Activated naive CD4-positive, alpha-beta T cell (primary cell): ENCODE measurements at places on chromosomes 7 and 10.

- DNase-seq, result no peak
Observed at GRCh38 chr7:151420144-151420543, 10.3 kb upstream of the WDR86 start.

- DNase-seq, result no peak
Observed at GRCh38 chr7:10685040-10685439, 288.6 kb upstream of the PHF14 start.

GRCh38 chr10:111297351-111297848 is 220.6 kb downstream of the ADRA2A start:
- DNase-seq, result no peak

DNA sequence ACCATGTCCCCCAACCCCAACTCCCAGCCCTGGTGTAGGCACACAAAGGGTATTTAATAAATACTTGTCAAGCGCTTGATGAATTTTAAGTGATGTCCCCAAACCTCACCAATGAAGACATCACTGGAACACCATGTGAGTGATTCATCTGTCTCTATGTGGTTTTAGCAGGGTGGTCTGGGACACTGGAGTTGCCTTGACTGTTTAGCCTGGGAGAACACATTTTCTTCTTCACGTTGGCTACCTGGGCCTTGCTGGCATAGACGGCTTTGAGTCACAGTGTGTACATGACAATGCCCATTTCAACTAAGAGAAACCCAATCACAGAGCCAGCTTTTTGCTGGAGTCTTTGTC is 24.8 kb upstream of the SHH start:
- no peak for DNase-seq

DNA sequence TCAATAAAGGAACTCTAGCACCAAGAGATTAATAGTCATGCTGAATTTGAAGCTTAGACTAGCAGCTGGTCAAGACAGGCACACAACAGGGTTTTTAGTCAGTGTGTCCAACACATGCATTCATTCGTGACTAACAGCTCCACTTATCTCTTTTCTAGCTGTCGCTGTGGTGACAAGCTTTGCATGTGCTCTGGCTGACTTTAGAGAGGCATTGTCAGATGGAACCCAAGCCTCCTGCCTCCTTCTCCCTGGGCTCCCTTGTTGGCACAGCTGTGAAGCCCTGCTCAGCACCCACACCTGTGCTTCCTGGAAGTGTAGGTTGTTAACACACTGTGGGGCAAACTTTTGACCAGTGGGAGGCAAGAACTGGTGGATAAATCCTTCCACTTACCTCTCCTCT is 9.8 kb upstream of the AGK start:
- no peak for DNase-seq

- DNase-seq, result no peak
Observed at GRCh38 chr10:816958-817357, 114.5 kb downstream of the LARP4B start.

- no peak for DNase-seq
Observed at GRCh38 chr10:37821237-37821636, 36.2 kb downstream of the ZNF248 start.

DNA sequence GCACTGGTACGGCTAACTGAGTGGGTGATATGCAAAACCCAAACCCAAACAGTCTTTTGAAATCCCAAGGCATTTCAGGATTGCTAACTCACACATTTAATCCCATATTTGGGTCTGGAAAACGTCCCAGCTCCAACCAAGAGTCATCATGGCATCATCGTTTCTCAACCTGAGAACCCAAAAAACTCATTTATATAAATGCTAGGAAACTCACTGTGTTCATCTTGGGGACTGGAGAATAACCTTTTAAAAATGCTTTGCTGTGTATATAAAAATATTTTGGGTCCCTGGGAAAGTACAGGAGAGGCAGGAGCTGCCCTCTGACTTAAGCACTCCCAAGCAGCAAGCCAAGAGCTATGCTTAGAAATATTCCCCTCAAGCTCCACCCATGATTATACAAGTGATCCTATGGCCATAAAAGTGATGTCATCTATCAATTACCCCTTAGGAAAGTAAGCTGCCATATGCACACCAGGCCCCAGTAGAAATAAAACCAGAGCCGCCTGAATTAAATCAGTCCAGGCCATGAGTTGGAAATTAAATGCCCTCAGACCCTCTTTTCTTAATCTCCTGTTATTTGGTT is 352.1 kb downstream of the FRMD4A start:
- no peak for DNase-seq

DNA sequence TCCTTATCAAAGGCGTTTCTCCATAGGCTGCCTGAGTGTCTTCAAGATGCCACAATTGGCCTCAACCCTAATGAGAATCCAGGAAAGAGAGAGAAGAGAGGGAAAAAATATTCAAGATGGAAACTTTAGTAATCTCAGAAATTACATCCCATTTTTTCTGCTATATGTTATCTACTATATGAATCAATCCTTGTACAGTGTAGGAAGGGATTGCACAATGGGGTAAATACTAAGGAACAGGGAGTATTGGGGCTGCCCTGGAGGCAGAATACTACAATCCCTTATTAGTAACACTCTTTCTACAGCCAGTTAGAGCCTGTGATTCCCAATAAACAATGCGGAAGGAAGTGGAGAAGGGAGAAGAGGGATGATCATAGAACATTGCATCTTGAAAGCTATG is 27.9 kb downstream of the TFPI2 start:
- no peak for DNase-seq

DNA sequence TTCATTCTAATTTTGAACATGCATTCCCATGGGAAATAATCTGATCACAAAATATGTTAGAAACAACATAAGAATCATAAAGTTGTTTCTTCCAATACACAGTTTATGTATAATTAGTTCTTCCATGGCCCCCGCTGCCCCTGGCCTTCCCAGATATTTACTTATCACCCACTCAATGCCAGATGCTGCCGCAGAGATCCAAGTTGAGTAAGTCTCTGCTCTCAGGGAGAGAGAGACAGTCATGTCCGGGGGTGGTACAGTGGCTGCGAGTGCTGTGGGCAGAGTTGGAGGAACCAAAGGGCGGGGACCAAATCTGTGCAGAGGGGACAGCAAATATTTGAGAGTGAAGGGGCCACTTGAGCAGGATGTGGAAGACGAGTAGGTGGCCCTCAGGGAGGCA is 37.1 kb downstream of the COL26A1 start:
- no peak for DNase-seq

DNA sequence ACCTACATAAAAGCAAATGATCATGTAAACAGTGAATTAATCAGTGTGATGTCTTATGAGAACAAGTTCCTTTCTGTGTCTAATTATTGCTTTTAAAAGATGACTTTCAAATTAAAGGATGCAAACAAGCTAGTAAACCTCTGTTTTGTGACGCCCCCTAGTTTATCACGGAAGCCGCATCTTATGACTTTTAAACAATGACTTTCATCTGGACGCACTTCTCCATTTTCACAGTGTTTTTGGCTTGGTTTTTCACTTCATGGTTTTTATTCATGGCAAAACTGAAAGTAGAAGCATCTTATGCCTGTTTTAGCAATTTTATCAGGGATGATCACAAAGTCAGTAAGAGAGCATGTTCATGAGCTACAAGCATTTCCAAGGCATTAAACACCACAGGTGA is 35.0 kb downstream of the ITGA8 start:
- no peak for DNase-seq

- DNase-seq, result no peak
Observed at GRCh38 chr7:85423209-85423895, 236.5 kb upstream of the SEMA3D start.

- DNase-seq, result peak; percentile 80
Observed at GRCh38 chr7:98878365-98879197, at the start of gene TRRAP. TSS of gene TRRAP (plus strand) at chr7:98878532. CDS start at chr7:98881151, 2,619 bp downstream.

DNA sequence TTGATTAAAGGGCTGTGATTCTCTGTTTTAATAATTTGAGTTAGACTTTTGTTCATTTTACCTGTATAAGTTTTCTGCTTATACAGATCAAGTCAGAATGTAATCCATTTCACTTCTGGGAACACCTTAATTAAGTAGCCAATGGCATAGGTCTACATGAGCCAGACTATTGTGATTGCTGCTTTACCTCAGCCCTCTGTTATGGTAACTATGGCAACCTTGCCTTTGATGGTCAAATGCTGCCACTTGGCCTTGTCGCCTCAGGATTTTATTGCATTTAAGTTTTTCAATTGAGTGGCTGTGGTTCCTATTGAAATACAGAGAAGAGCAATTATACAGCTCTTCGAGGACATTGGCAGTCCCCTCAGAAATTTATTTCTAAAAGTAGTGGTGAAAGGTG is 64.3 kb upstream of the TMEM106B start:
- no peak for DNase-seq

DNA sequence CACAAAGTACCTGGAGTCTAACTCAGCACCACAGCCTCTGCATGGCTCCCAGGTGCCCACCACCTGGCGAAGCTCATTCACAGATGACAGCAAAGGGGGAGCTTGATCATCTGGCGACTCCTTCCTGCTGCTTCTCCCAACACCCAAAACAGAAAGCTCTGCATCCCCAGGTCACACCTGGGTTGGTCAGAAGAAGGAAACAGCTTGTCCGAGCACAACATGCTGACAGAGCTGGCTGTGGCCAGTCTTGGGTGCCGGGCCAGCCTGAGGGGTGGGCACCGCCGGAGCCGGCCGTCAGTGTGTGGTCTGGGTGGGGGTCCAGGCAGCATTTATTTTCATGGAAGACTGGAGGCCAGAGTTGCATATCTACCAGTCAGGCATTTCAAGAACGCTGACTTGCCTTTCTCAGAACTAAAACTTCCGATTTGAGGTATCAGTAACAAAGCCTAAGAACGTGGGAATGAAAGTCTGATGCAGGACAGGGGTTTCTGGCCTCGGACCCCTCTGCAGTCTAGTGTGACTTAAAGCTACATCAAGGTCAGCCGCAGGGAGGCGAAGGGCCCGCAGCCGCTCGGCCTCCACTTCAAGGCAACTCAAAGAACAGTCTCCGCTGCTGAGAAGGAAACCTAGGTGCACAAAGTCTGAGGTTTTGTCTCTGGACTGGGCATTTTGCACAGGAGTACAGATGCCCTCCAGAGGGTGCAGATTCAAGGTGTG is 109.6 kb downstream of the CYTH3 start:
- DNase-seq, result no peak

- DNase-seq, result no peak
Observed at GRCh38 chr7:43309706-43310022, 197.2 kb downstream of the HECW1 start.

GRCh38 chr7:100676501-100677306 is 3.2 kb downstream of the GNB2 start:
- DNase-seq, result no peak

- no peak for DNase-seq
Observed at GRCh38 chr7:139918480-139918879, 89.4 kb downstream of the TBXAS1 start.

DNA sequence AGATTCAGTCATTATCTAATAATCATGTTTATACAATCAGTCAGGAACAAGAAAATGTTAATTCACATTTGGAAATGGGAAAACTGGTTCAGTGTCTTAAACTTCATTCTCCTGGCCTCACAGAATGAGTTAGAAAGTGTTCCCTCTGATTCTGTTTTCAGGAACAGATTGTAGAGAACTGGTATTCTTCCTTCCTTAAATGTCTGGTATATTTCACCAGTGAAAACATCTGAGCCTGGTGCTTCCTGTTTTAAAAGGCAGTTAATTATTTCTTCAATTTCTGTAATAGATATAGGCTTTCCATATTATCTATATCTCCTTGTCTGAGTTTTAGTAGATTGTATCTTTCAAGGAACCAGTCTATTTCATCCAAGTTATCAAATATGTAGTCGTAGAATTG is 97.1 kb upstream of the TMEM168 start:
- DNase-seq, result no peak

DNA sequence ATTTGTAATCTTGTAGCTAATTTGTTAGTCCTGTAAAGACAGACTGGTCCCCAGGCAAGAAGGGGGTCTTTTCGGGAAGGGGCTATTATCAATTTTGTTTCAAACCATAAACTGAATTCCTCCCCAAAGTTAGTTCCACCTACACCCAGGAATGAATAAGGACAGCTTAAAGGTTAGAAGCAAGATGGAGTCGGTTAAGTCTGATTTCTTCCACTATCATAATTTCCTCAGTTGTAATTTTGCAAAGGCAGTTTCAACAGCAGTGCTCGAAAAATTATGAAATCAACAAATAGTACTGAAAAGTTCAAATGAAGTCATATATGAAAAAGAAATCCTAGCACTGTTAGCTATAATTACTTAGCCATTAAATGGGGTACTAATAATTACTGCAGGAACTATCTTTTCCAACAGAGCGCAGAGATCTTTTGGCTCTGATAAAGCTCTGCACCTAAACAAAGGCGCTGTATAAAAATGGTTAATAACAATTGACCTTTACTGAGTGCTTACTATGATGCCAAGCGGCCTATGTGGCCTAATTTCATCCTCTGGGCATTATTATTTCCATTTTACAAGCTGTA is 756 bp upstream of the SEC24C start:
- no peak for DNase-seq

DNA sequence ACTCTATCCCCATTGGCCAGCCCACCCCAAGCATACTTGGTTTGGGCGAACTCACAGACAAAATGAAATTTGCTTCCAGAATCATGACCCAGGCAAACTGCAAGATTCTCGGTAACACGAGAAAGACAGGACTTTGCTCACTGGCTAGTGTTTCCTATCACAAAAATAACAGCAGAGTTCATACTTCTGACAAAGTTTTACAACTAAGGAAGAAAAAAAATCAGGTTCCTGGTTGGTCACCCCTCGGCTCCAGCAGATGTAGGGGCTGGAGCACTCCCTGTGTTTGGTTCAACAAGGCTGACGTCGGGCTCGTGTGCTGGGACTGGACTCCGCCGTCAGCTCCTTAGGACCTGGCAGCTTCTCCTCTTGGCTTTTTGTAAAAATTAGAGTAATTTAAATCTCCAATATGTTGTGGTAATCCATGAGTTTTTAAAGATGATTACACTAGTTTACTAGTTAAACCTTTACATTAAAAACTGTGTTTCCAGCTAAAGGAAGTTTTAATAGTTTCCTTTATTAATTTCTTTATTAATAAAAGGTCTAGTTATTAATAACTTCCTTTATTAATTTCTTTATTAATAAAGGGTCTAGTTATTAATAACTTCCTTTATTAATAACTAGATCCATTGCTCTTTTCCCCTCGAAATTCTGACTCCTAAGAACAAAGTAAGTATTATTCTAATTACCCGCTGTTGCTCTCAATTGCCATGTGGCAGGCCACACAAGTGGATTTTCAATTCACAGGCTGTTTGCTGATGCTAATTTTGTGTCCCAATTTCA is 115.6 kb upstream of the RNF32 start:
- DNase-seq, result no peak

- no peak for DNase-seq
Observed at GRCh38 chr10:95663496-95663895, 7.0 kb upstream of the ALDH18A1 start.

- DNase-seq, result no peak
Observed at GRCh38 chr7:129338450-129338849, 95.8 kb upstream of the STRIP2 start.

- no peak for DNase-seq
Observed at GRCh38 chr10:118911363-118911762, 118.2 kb upstream of the NANOS1 start.
